K562 (cell line): ENCODE measurements at places on chromosomes 2 and 18. TPM values are rescaled to one million over a fixed set of nuclear protein-coding genes. Genes with fewer than 3 reads are reported as not detected.

PAX8 gene
- 1.3 and 2.1 TPM in 2 replicates for total RNA-seq

C1QL2 gene
- total RNA-seq, result not detected in 2 replicates

IMPACT gene
- 7.4 and 8.1 TPM in 2 replicates for total RNA-seq

ABCB6 gene
- 29.2 and 31.6 TPM in 2 replicates for total RNA-seq

TCF4 gene
- 22.9 and 24.7 TPM in 2 replicates for total RNA-seq

MLPH gene
- 0.22 and 0.65 TPM in 2 replicates for total RNA-seq

- no peak for DNase-seq
These were observed 1.5 kb upstream of the GPBAR1 start for GRCh38 chr2:218259099-218259961.

DNA sequence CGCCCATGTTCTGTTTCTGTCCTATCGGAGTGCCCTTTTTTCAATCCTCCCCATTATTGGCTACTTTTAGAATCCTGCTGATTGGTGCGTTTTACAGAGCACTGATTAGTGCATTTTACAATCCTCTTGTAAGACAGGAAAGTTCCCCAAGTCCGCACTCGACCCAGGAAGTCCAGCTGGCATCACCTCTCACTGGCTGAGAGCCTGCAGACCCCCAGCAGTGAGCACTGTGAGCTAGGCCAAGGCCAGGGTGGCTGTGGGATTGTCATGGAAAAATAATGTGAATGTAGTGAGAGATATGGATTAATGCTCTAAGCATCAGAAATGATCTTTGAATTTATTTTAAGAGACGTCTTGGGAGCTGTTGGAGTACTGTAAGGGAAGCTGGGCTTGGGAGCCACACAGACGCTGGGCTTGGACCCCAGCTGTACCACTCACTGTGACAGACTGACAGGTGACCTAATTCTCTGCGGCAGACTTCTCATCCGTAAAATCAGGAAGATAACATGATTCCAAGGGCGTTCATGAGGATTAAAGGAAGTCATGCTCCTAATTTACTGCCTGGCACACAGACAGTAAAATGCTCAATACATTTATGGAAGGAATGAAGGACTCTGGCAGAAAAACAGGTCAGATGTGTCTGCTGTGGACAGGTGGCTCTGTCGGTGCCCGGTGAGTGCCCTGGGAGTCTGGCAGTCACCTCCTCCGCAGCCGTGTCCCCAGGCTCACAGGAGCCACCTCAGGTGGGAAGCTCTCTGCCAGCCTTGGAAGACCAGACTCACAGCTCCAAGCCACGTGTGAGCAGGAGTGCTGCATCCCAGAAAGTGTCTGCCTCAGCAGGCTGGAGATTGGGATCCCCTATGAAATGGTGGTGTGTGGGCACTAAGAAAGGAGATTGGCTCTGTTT is 105.5 kb downstream of the FAM168B start:
- no peak for DNase-seq

GRCh38 chr2:53210538-53210937 is 557.1 kb upstream of the CHAC2 start:
- no peak for DNase-seq

DNA sequence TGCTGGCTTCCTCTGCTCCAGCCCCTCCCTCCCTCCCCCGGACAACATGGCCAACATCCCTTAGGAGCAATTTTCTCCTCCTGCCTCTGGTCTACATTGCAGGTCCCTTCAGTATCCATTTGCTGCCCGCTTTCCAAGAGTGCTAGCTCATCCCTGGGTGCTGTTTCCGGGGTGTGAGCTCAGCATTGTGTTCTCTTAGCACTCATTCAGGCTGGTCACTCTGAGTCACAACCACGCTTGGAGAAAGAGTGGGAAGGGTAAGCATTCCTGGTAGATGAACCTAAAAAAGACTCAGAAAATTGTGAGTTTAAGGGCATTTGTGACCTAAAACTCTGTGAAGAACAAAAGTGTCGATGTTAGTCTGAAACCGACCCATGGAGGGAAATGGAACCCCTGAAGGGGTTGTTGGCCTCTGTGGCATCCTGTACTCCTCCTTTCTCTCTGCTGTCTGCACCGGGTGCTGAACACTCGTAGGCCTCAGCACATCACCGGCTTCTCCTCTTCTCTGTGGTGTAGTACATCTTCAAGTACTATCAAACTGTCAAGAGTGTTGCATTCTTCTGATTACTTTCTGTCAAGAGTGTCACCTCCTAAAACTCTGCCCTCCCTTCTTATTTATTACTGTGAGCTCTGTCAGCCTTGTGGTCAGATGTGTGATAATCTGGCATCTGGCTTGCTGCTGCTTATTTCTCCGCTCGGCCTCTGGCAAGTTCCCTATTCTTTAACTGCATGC is 73.0 kb downstream of the CTNNA2 start:
- DNase-seq, result no peak

DNA sequence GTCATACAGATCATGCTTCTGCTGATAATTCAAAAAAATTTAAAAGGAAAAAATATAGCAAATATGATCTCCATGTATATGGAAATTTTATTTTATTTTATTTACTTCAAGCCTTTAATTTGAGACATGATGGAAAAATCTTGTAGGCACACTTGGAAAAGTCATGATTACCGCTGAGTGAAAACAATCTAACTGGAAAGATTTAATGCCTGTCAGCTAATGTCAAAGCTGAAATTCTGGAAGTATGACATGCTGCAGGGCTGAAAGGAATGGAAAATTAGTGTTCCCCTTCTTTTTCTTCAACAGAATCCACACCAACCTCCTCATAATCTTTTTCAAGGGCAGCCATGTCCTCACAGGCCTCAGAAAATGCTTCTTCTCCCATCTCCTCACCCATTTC is 58.2 kb downstream of the RPRM start:
- no peak for DNase-seq

DNA sequence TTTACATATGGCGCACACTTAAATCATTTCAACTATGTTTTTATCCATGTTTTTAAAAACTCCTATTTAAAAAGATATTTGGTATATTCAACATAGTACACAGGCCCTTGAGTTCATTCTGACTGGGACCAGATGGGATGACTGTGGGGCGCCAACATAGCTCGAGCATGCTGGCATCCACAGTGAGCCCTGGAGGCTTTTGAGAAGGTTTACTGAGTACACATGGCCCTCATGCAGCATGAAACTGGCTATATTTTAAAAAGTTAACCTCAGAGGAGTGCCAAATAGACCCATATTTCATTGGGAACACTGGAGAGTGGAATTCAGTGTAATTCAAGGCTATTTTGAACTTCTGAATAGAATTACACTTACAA is 83.6 kb downstream of the CCDC85A start:
- DNase-seq, result no peak

DNA sequence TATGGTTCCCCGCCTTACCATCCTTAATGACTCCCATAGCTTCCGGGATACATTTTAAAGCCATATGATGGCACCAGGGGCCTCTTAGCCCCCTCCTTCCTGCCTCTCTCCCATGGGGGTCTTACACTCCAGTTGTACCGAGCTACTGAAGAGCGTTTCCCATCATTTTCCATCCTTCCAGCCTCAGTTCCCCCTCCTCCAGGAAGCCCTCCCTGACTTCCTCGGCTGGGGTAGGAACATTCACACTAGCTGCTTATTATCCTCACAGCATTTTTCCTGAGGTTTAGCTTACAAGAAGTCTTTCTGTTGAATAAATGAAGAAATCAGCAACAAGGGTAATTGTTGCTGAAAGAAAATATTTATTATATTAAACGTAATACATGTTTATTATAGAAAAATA is 41.1 kb downstream of the LRRFIP1 start:
- no peak for DNase-seq

- DNase-seq, result no peak
These were observed 23.3 kb downstream of the AOX1 start for GRCh38 chr2:200609028-200609614.

GRCh38 chr2:119264781-119265692 is 41.4 kb downstream of the STEAP3 start:
- peak; percentile 65 for DNase-seq

- DNase-seq, result no peak
These were observed 200.5 kb upstream of the CHAC2 start for GRCh38 chr2:53567073-53567472.

GRCh38 chr2:149595056-149595963 is 7.7 kb upstream of the MMADHC start:
- DNase-seq, result no peak

DNA sequence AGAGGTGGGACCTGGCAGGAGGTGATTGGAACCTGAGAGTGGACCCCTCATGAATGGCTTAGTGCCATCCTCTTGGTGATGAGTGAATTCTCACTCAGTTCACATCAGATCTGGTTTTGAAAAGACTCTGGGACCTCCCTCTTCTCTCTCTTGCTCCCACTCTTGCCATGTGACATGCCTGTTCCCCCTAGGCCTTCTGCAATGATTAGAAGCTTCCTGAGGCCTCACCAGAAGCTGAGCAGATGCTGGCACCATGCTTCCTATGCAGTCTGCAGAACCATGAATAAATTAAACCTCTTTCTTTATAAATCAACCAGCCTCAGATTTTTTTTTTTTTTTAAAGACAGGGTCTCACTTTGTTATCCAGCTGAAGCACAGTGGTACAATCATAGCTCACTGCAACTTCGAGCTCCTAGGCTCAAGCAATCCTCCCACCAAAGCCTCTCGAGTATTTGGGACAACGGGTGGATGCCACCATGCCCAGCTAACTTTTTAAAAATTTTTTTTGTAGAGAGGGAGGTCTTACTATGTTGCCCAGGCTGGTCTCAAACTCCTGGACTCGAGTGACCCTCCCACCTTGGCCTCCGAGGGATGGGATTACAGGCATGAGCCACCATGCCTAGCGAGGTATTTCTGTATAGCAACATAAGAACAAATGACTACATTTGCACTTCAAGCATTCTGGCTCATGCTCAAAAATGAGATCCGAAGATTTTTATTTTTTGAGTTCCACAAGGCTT is 2.0 kb upstream of the ZFAND2B start:
- DNase-seq, result no peak

- no peak for DNase-seq
These were observed 323.9 kb upstream of the ID2 start for GRCh38 chr2:8357738-8358518.

DNA sequence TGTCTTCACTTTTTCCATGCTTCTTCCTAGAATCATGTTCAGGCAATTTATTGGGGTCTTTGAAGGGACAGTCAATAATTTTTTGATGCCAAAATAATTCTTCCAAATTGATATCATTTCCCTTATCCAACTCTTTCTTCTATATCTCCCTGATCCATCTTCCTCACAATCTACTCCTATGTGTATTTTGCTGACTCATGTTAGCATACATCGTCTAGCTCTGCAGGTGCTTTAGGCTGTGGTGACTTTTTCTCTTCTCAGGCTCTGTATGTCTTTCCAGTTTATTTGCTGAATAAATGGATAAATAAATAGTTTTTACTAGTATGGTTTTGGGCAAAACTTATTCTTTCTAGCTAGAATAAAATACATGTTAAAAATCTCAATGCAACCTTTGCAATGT is 1650.9 kb upstream of the TMEFF2 start:
- DNase-seq, result no peak

DNA sequence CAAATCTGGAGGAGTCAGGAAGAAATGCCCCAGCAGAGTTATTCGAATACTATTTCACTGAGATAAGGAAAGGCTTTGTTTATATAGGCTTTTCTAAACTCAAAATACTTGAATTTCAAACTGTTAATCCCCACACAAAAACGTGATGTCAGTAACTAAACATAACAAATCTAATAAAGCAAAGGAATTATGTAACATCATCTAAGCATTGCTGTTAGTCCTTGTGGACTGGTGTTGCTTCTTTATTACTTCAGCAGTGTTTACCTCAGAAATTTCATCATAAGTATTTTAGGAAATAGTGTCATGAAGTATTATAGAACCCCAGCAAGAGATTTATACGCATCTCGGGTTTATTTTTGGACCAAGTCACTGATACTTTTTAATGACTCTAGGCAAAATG is 19.7 kb upstream of the SANBR start:
- DNase-seq, result no peak

GRCh38 chr2:241613017-241613780 is 23.8 kb downstream of the THAP4 start:
- no peak for DNase-seq

GRCh38 chr18:48987821-48988220 is 37.1 kb upstream of the SMAD7 start:
- DNase-seq, result no peak

- no peak for DNase-seq
These were observed 35.1 kb upstream of the B3GNT7 start for GRCh38 chr2:231360401-231360800.

DNA sequence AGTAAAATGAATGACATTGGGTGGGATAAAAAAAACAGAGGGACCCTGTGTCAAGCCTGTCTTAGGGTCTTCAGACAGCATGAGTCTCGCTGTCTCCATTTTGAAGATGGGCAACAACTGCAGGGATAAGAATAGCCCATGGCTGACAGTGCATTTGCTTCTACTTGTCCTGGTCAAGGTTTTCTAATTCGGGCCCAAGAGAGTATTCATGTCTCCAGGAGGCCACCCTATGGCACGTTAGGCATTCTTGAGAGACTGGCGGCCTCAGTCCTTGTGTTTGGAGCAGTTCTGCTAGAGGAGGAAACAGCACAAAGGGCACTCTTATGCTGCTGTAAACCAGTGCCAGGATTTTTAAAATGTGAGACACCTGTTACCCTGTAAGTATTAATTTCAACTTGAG is 9.5 kb upstream of the MYL1 start:
- DNase-seq, result no peak

DNA sequence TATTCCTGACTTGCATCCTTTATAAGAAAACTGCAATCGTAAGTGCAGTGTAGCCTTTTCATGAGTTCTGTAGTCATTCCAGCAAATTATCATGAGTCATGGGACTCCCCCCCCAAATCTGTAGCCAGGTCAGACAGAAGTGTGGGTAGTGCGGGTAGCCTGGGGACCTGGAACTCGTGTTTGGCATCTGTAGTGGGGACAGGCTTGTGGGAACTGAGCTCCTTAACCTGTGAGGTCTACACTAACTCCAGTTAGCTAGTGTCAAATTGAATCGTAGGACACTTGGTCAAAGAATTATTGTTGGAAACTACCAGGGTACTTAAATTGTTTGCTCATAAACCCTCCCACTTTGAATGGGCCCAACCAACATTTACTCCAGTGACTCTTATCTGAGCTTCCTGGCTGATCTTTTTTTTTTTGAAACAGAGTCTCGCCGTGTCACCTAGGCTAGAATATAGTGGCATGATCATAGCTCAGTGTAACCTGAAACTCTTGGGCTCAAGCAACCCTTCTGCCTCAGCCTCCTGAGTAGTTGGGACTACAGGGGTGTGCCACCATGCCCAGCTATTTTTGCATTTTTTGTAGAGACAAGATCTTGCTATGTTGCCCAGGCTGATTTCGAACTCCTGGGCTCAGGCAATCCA is 12.4 kb downstream of the PFN4 start:
- no peak for DNase-seq

GRCh38 chr18:23735021-23735464 is 45.8 kb downstream of the LAMA3 start:
- no peak for DNase-seq
